Stimulated activated CD8-positive, alpha-beta memory T cell treated with anti-CD3 and anti-CD28 coated beads, Interleukin-4, amount 100 ng/mL, for 4 hours (primary cell): ENCODE measurements at places on chromosomes 6 and 20.

- no peak for DNase-seq
Observed at GRCh38 chr6:112743323-112743722, 396.2 kb downstream of the RFPL4B start.

GRCh38 chr6:36171573-36171972 is 25.0 kb upstream of the BRPF3 start:
- no peak for DNase-seq

DNA sequence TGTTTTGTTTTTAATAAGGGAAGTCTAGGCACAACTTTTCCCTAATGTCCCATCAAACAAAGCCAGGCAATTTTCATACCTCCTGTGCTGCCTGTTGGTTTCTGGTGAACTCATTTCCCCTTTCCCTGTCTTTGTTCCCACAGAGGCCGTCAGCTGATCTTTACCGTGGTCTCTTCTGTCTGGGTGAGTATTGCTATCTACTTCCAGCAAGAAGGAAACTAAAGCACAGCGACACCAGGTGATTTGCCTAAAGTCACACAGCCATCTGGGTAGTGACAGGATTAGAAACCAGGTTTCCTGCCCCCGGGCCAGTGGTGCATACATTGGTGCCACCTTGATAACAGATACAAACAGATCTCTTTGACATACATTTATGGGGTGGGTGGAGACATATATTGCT is 59.6 kb downstream of the RAB44 start:
- DNase-seq, result no peak

GRCh38 chr6:49730251-49730650 is 13.9 kb downstream of the CRISP3 start:
- DNase-seq, result no peak
